ENCODE measurements at places on chromosomes 16 and 17. TPM values are rescaled to one million over a fixed set of nuclear protein-coding genes. Genes with fewer than 3 reads are reported as not detected.

The HSD3B7 gene
- 1.3 TPM for total RNA-seq

The LGALS9C gene
- total RNA-seq: 0.19 TPM

- H3K4me3 ChIP-seq: peak overlapping the region; percentile 56
- no peaks in the 10 kb centered on the region for H3K36me3 ChIP-seq
- no peaks in the 10 kb centered on the region for H3K27me3 ChIP-seq
- no peak for DNase-seq
- H3K27ac ChIP-seq: peak overlapping the region; percentile 92
- peaks cover 57% of the 10 kb centered on the region for H3K4me1 ChIP-seq
Measured at GRCh38 chr17:42111871-42112551, 503 bp downstream of the DHX58 start.

The TVP23B gene
- total RNA-seq: 14.6 TPM

The SNAI3 gene
- 17.2 TPM for total RNA-seq

- peaks cover 11% of the 10 kb centered on the region for H3K27me3 ChIP-seq
- no peak overlapping the region for H3K4me3 ChIP-seq
- DNase-seq: no peak
- no peak overlapping the region for H3K27ac ChIP-seq
- H3K4me1 ChIP-seq: peaks cover 13% of the 10 kb centered on the region
Measured at GRCh38 chr17:17413821-17414220, 63.0 kb upstream of the MED9 start.

The RFNG gene
- total RNA-seq: 38.6 TPM

The CMTM1 gene
- 10.3 TPM for total RNA-seq

GRCh38 chr16:1048442-1049112, 24.0 kb upstream of the SSTR5 start:
- no peaks in the 10 kb centered on the region for H3K36me3 ChIP-seq
- no peaks in the 10 kb centered on the region for H3K27me3 ChIP-seq
- H3K4me3 ChIP-seq: no peak overlapping the region
- H3K4me1 ChIP-seq: no peaks in the 10 kb centered on the region

- H3K4me1 ChIP-seq: peaks cover 18% of the 10 kb centered on the region
- H3K4me3 ChIP-seq: no peak overlapping the region
- no peaks in the 10 kb centered on the region for H3K27me3 ChIP-seq
- no peaks in the 10 kb centered on the region for H3K36me3 ChIP-seq
Measured at GRCh38 chr16:50591800-50592771, 43.9 kb downstream of the NKD1 start.

GRCh38 chr17:78873519-78874340, 29.3 kb downstream of the CEP295NL start:
- no peak overlapping the region for H3K4me3 ChIP-seq
- no peak overlapping the region for H3K27ac ChIP-seq
- H3K4me1 ChIP-seq: no peaks in the 10 kb centered on the region
- H3K36me3 ChIP-seq: no peaks in the 10 kb centered on the region
- no peak for DNase-seq
